Cerebellar cortex (tissue), 1 donor: ENCODE measurements at places on chromosomes 4 and X.
A peak's percentile ranks its signal among the peaks of the same experiment; 100 is the strongest.

DNA sequence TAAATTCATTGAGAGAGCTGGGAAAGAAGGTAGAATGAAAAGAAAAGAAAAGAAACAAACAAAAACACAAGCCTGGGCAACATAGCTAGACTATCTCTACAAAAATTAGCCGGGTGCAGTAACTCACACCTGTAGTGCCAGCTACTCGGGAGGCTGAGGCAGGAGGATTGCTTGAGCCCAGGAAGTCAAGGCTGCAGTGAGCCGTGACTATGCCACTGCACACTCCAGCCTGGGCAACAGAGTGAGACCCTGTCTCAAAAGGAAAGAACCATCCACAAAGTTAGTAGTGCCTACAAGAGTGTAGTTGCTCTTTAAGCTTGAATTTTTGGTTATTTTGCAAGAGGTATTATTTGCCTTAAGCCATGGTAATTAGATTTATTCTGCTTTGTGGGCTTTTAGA lies 157.7 kb downstream of the CBR4 start:
- DNase-seq = no peak

- DNase-seq = no peak
These were observed 1020.7 kb upstream of the SLIT2 start for GRCh38 chr4:19230906-19231545.

- DNase-seq = peak; percentile 76
These were observed 14.1 kb downstream of the GRK4 start for GRCh38 chr4:2977211-2978088.

DNA sequence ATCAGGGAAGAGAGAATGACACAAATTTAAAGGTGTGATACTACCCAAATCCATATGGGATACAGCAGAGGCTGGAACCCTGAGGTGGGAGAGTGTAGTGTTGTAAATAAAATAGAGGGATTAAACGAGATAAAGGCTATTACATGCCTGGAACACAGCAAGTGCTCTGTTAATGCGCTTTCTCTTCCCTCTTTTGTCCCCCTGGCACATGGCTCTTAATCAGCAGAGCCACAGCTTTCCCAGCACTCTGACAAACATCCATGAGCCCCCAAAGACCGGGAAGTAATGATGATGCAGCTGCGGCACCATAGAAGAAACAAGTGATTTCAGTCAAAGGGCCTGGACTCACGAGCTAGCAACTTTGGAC lies 85.9 kb downstream of the RASL11B start:
- DNase-seq = no peak

DNA sequence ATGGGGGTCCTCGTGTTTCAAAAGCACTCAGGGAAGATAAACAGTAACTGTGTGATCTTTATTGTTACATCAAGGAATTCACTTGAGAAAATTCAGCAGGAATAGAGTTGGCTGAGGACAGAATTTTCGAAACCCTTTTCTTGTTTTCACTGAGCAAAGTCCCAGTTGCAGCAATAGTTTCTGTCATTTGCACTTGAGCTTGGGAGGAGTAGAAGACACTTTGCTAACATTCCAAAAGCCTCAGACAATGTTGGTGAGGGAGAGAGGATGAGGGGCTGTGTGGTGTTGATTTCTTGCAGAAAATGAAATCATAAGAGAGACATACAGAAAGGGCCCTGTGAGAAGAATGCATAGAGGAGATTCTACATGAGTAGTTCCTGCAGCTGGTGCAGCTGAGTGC lies 151.9 kb upstream of the DIPK2B start:
- no peak for DNase-seq

GRCh38 chrX:135112096-135112729 lies 8.1 kb downstream of the ETDB start:
- peak; percentile 24 for DNase-seq

- no peak for DNase-seq
These were observed 9.7 kb upstream of the TREX2 start for GRCh38 chrX:153455571-153455970.

DNA sequence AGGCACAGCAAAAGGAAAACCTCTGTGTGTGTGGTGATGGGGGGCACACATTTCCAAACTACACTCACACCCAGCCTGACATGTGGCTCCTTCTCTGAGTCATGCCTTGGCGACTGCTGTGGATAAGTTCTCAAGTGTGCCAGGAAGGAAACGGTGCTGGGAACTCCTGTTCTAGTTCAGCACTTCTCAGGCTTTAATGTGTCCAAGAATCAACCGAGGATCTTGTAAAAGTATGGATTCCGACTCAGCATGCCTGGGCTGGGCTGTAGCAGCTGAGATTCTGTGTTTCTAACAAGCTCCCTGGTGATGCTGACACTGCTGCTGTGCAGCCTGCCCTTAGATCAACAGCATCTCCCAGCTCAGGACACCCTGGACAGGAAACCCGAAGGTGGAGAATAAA lies 20.2 kb downstream of the CLNK start:
- DNase-seq = peak; percentile 25

DNA sequence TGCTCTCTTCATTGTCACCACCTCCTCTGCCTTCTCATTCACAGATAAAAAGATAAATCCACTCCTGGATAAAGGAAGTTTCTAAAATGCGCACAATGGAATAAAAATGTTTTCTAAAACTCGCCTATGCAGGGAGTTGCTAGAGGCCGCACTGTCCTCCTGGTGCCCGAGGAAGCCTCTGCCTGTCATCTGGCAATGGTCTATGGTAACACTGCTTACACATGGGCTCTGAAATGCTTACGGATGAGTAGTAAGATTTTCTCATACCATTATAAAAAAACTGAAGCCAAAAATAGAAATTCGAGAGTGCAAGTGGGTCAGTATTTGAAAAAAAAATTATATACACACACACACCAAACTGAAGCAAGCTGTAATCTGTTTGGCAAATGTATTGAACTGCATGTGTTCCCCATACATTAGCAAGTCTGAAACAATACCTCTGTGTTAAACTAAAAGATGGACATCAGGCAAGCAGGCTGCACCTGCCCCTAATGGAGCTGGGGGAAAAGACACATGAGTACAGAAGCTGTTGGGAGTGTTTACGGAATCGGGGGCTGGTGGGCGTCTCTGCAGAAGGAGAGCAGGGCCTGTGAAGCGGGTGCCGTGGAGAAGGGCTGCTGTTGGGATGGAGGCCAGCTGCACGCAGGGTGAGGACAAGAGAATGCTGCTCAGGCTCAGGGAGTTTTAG lies 103.3 kb upstream of the FAT1 start:
- no peak for DNase-seq

GRCh38 chrX:134764202-134764785 lies 106.0 kb upstream of the PLAC1 start:
- DNase-seq = peak; percentile 26

DNA sequence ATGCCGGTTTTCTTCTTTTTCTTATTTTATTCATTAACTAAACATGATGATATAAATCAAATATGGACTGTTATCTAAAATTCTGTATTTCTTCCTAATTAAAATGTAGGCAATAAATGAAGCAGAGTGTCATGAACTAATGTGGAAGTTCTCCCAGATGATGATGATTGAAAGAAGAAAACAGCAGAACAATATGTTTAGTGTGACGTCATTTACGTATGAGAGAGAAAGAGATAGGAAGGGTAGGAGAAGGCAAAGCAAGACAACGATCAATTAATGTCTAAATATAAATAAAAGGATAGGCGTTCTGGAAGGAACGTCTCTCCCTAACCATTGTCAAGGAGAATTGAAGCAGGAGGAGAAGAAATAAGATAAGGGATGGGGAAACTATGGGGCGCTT lies 105.2 kb downstream of the NEUROG2 start:
- DNase-seq = no peak

DNA sequence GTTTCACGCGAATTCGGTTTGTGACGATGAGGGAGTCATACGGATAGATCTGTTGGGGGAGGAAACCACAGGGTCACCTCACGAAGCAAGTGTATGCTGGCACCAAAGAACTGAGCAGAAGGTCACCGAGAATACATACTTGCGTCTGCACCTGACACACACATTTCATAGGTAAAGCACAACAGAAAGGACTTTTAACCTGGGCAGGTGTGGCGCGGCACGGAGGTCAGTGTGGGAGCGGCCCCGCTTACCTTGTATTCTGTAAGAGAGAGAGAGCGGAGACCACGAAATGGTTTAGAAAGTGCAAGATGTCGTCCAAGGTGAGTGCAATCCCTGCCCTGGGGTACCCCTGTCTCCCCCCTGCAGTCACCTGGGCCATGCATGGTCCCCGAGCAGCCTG lies 43.6 kb upstream of the AFAP1 start:
- DNase-seq = no peak

GRCh38 chr4:17526695-17527477 lies 11.9 kb downstream of the CLRN2 start:
- DNase-seq = no peak

- DNase-seq = no peak
These were observed 126.2 kb upstream of the ANXA10 start for GRCh38 chr4:167966143-167966542.

GRCh38 chr4:2583092-2583491 lies 46.6 kb downstream of the FAM193A start:
- DNase-seq = no peak

DNA sequence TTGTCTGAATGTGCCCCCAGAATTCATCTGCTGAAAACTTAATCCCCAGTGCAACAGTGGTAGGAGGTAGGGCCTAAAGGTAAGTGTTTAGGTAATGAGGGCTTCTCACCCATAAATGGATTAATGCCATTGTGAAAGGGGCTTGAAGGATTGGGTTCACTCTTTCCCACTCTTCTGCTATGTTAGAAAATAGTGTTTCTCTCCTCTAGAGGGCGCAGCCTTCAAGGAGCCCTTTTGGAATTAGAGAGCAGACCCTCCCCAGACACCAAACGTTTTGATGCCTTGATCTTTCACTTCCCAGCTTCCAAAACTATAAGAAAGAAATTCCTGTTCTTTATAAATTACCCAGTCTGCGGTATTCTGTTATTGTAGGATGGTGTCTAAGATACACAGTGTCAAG lies 706.4 kb downstream of the SMARCA1 start:
- DNase-seq = no peak

- DNase-seq = no peak
These were observed 662.2 kb upstream of the ACTRT1 start for GRCh38 chrX:128714425-128714824.

- no peak for DNase-seq
These were observed 7.0 kb downstream of the CD38 start for GRCh38 chr4:15784959-15785634.

DNA sequence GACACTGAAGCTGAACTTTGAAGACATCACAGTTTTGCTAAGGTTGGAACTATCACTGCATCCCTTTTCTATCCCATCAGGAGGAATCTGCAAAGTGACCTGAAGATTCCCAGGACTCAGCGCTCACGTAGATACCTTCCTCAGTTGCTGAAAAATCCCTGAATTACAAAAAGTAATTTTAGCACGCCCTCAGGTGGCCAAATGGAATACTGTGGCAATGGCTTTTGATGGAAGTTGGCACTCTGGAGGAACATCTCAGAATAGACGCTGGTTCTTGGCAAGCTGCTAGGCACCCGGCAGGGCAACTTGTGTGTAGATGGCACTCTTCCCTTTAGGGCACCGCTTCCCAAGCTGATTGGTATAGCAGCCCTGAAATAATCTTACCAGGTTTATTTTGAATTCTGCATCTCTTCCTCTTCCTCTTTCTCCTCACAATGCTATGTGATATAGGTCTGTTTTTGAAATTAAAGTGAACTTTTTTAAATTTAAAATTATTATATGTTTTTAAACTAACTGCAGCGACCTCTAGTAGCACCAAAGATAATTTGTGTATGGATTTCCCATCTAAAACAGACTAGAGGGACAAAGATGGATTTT lies 16.3 kb upstream of the ESX1 start:
- peak; percentile 84 for DNase-seq

DNA sequence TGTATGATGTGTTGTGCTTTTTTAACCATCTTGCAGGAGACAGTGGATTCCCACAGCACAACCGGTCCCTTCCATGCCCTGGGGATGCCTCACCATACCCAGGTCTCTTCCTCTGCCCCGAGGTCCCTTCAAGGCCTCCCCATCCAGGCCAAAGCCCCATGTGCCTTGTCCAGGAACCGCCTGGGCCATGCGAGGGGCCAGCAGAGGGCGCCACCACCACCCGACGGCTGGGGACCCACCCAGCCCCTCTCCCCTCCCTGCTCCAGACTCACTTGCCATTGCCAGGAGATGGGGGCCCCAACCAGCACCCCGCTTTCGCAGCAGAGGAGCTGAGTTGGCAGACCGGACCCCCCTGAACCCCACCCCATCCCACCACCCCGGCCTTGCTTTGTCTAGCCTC lies 485.5 kb downstream of the TRAM1L1 start:
- DNase-seq = peak; percentile 4

DNA sequence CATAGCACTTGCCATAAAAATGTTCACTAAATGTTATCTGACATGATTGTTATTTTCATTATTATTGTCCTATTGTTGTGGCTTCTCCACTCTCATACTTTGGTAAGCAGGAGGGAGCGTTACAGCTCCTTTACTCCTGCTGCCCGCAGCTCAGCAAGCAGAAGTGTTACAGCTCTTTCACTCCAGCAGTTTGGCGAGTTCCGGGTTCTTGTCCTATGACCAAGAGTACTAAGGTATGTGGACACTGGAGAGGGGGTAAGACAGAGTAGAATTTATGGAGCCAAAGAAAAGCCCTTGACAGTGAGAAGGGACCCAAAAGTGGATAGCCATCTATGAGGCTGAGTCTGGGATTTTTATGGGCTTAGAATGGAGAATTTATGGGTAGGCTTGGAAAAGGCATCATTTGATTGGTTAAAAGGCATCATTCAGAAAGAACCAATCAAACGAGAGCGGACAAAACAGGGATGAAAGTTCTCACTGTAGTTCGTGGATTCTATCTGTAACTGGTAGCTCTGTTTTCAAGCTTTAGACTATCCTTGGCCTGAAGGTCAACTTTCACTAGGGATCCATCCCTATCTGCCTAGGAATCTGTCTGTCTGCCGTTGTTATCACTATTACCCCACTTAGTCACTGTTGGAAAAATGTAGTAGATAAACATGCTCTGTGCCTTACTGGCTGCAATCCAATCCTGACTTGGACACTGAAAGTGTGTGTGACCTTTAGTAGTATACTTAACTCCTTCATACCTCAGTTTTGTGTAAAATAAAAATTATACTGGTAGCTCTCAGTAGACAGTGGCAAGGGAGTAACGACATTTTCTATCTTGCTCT lies 545.6 kb upstream of the LCORL start:
- no peak for DNase-seq

- DNase-seq = no peak
These were observed 25.1 kb upstream of the FHL1 start for GRCh38 chrX:136122207-136122606.

GRCh38 chrX:107849747-107850421 lies 24.2 kb downstream of the MID2 start:
- peak; percentile 21 for DNase-seq

DNA sequence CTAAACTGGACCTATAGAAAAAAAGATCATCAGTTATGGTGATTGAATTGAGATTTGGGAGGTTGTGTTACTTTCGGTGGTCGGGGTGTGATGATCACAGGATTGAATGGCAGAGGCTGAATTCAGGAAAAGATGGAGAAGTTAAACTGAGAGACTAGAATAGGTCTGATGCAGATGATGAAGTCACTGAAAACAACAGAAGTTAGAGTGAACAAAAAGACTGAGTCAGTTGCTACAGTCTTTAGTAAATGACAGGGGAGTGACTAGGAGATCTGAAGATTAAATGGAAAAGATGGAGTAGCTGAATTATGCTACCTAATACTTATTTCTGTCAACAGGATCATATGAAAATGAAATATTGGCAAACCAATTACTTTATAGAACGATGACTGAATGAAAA lies 163.2 kb downstream of the RPA4 start:
- no peak for DNase-seq
